ENCODE measurements at places on chromosomes 6 and 20.

- DNase-seq: no peak
These were observed 13.4 kb upstream of the COL12A1 start for GRCh38 chr6:75219263-75219662.

DNA sequence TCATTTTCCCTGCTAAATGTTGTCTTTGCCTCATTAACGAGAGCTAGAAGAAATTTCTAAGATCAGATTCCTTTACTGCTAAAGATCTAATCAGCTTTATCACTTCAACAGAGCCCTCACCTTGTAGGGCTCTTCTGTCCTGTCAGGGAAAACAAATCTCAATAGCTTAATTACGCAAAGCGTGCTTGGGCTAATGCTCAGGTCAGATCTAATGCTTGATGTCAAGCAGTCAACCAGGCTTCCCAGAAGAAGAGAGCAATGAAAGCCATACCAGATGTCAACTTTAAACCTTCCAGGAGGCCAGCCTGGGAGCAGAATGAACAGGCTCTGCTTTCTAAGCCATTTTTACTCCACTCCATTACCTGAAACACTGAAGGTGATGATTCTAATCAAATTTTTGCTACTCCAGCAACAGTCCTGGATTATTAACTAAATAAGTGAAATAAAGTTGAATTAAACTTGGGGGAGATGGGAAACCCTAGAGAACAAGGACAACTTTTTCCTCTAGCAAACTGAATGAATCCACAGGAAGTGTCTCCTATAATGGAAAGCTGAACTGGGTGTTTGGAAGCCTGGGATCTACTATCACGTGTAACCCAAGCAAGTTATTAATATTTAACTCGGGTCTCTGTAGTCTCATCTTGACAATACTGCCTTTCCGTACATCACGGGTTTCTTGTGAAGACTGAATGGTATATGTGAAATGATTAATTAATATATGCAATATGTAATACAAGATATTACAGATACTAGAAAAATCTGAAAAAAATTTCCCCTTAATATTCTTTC lies 273.7 kb downstream of the PTPRK start:
- no peak for DNase-seq

- DNase-seq: no peak
These were observed 9.1 kb upstream of the JAG1 start for GRCh38 chr20:10682939-10683338.

DNA sequence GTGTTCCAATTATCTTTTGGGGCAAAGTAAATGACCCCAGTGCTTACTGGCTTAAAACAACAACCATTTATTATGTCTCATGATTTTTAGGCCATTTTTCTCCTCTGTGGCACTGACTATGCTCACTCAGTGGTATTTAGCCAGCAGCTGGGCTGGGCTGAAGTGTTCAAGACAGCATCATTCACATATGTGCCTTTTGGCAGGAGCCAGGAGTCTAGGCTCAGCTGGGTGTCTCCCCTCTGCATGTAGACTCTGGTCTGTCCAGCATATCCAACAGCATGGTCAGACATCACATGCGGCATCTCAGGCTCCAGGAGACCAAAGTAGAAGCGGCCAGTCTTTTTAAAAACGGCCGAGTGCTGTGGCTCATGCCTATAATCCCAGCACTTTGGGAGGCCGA lies 120.3 kb upstream of the TOP1 start:
- no peak for DNase-seq

- no peak for DNase-seq
These were observed 26.9 kb upstream of the CBLN4 start for GRCh38 chr20:56032251-56032650.

DNA sequence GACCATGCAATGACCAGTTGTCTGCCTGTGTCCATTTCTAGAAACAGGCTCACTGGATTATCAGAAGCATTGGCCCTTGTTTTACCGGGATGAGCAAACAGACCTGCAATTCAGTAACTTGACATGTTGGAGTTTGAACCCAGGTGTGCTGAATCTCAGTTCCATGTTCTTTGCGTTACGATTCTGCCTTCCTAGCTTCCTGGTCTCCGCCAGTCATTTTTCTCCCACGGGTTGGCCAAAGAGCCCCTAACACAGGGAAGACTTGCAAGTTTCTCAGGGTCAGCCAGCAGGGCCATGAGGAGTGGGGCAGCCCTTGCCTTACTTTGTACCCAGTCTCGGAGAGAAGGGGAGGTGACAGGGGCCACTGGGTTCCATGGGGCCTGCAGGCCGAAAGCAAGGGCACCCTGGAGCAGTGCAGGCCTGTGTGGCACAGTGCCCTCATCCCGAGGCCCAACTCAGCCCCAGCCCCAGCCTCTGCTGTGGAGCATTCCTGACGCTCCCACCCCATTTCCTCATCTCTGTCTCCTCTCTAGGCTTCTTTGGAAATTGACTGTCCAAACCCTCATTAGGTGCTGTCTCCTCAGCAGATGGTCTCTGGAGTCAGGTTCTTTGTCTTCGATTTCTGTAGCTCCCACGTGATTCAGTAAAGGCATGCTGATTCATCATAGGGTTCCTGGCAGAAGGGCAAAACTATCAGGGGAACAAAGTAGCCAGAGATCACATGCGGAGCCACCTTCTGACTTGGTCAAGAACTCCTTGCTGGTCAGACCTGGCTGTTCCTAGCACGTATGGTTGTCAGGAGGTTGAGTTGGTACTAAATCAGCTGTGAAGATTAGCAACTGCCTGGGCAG lies 23.6 kb downstream of the CDS2 start:
- no peak for DNase-seq

- no peak for DNase-seq
These were observed 12.2 kb downstream of the KCNK17 start for GRCh38 chr6:39302011-39302410.

DNA sequence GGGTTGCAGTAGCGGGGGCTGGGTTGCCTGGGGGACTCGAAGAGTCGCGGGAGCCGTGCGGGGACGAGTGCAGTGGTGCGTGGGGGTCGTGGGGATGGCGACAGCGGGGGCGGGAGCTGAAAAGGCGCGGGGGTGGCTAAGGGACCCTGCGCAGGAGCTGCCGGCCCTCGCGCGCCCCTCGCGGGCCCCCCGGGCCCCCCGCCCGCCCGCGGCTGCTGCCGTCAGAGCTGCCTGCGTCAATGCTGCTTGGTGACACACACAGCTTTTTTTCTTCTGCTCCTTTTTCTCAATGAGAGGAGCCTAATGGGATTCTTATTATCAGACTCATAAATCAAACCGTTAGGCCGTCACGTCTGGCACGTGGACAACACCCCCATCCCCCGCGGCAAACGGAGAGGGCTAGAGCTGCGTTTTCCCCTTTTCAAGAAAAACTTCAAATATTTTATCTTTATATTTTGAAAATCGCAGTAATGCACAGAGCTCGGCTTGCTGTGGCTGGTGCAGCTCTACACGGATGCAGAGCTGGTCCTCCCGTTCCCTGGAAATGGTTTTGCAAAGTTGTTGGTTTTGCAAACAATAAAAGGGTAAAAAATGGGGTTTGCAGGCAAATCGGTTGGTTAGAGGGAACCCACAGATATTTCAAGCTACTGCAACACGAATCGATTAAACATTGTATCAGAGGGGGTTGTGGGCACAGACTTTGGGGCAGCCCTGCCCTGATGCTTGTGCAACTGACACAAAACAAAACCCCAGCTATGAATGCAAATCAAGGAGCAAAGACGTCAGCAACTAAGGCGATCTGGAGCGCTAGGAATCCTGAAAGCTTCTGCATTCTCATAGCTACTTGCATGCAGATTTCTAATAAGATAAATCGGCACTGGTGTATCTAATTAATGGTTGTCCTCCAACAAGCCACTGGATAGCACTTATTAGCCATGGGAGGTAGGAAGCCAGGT lies 161.4 kb downstream of the TBXT start:
- no peak for DNase-seq

DNA sequence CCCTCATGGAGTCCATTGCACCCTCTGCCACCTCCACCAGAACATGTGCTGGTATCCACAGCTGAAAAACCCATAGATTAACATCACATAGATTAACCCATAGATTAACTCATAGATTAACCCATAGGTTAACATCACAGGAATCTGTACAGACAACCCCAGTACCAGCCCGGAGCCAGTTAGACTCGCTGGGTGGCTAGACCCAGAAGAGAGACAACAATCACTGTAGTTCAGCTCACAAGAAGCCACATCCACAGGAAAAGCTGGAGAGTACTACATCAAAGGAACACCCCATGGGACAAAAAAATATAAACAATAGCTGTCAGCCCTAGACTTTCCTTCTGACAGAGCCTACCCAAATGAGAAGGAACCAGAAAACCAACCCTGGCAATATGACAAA lies 25.1 kb downstream of the SERPINB9 start:
- no peak for DNase-seq

GRCh38 chr6:8731874-8732273 lies 296.5 kb upstream of the SLC35B3 start:
- no peak for DNase-seq

DNA sequence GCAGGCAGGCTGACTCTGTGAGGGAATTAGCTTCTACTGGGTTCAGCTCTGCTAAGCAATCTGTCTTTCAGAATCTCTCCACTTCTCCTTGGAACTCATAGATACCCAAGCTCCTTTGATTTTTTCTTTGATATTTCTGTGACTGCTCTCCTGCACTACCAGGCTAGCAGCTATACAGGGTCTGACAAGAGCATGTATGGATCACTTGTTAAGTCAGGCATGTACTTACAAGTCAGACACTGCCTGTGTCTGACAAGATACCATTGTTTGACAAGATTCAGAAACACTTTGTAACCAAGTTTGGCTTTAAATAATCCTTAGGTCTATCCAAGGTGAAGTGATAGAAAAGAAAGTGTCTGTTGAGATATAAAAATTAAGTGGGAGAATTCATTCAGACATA lies 79.5 kb downstream of the SESN1 start:
- no peak for DNase-seq

- no peak for DNase-seq
These were observed 182.6 kb upstream of the JAG1 start for GRCh38 chr20:10856237-10857015.

GRCh38 chr6:157667211-157668008 lies 155.6 kb upstream of the SNX9 start:
- DNase-seq: no peak

All from omental fat pad (tissue), 4 donors.